ENCODE measurements at places on chromosomes 3 and 15. TPM values are rescaled to one million over a fixed set of nuclear protein-coding genes. Genes with fewer than 3 reads are reported as not detected.
A peak's percentile ranks its signal among the peaks of the same experiment; 100 is the strongest.

The CLDN11 gene
- not detected for total RNA-seq

GRCh38 chr3:196741249-196741889, 1.7 kb downstream of the PAK2 start:
- DNase-seq = no peak

DNA sequence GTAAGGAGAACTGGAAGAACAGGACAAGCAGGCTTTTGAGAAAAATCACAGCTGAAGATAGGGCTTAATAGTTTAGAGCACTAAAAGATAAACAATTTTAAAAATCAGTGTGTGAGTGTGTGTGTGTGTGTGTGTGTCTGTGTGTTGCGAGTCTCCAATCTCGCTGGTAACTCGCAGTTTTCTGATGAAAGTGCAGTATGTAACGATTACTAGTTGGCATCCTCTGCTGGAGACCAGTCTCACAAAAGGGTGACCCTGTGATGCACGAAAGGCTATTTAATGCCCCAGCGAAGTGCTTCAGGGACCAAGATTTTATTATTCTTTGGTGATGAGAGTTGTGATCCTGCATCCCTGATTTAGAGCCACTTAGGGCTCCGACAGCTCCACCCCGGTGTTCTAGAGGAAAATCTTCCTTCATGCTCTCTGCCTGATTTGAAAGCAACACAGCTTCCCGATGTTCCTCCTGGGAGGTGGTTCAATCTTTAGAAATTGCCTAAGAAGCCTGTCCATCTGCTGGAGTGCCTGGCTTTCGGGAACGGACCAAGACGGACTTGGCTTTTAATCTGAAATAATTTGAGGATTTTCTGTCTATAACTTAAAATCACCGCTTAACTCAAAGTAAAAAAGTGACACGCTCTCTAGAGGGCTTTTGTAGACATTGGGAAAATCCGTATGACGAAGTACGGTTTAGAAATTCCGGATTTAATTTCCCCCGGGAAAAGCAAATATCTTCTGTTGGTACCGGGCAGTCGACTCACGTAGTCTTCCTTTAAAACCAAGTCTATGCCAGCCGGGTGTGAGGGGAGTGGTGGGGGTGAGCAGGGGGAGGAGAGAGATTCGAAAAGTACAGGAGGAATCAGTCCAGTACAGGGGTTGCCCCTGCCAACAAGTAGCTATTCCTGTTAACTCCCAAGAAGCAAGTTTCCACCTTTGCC, 1.1 kb upstream of the ALCAM start:
- peak; percentile 62 for DNase-seq

DNA sequence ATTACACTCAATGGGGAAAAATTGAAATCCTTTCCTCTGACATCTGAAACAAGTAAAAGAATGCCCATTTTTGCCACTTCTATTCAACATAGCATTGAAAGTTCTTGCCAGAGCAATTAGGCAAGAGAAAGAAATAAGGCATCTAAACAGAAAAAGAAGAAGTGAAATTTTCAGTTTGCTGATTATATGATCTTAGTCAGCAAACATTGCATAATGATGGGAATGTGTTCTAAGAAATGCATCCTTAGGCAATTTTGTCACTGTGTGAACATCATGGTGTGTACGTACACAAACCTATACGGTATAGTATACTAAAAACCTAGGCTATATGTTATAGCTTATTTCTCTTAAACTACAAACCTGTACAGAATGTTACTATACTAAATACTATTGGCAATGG, 278.0 kb downstream of the CGGBP1 start:
- DNase-seq = no peak

GRCh38 chr3:39146611-39147591, 6.5 kb downstream of the CSRNP1 start:
- peak; percentile 60 for DNase-seq

DNA sequence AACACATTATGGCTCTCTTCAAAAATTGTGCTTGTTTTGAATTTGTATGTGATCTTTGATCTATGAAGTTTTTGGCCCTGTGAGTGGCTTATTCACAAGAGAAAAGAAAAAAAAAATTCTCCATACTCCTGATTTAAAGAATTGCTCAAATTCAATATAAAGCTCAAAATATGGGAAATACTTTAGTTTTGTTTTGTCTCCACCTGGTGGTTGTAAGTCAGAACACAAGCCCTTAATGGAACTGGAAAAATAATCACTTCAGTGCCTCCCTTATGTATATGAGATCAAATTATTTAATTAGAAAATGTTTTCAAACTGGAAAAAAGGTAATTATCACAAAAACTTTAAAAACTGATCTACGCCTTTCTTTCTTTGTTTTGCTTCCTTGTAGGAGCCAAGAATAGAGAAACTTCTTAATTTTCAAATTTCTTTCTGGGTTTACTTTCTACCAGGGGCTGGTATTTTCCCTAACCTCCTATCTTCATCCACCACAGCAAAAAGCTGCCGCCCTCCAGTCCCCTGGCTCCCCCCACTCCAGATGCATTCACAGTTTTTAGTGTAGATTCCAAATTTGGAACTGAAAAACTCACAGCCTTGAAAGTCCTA, 50.6 kb downstream of the SERP1 start:
- DNase-seq = peak; percentile 73

- DNase-seq = no peak
Measured at GRCh38 chr3:58867621-58868020, 182.2 kb downstream of the CFAP20DC start.

DNA sequence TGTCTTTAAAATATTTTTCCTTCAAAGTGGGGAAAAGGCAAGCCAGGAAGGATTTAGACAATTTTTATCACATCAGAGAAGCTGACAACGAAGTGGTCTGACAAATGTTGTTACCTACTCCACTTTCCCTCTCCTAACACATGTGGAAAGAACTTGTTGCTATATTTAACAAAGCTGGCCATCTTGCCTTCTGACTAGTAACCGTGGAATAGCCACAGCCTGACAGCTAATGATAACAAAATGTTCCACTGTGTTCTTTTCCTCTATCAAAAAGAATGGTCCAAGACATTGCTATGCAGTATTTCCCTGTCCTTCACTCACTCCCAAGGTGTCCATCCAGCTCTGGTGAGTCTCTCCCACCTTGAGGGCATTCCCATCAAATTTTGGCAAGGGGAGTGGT, 481.4 kb upstream of the THBS1 start:
- no peak for DNase-seq

DNA sequence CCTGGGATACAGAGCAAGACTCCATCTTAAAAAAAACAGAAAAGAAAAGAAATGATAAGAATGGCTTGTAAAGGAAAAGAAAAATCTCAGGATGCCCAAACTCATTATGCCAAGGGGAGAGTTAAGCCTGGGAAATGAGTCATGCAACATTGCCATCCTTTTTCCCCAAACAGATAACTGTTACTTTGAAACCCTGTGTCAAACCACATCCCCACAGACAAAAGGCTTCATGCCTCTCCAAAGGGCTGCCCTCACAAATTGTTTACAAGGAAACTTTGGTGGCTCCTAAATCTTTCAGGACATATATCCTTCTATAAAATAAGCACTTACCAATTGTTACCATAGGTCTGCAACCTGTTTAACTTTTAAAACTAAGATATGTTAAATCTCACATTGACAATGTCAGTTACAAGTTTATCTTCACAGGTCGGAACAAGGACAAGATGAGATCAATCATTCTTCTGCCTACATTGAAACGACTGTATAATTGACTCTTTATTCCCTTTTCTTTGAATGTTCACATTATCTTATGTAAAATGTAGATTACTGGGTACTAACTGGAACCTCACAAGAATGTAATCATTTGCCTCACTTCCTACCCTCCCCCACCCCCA, 18.6 kb upstream of the SENP7 start:
- no peak for DNase-seq

DNA sequence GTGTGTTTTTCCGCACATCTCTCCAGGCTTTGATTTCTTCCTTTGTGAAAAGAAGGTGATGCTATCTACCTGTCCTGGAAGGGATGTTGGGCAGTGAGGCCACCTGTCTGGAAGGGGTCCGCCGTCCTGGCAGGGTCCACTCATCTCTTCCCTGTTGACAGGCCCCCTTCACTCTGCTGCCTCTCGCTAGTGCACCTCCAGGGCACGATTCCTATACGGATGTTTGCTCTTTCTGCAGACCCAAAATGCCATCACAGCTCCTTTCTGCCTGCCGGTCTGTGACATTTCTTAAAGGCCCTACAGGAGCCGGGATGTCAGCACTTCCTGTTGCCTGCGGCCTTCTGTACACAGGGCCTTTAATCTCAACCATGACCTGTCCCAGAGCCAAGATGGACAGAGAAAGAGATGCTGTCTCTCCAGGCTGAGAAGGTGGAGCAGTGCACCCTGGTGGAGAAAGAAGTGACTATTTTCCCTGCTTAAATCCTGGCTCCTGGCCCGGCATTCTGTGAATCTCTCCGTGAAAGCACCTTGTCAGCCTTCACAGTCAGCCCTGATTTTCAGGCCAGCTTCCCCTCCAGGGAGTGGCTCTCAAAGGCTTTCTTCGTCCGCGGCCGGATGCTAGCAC, 7.4 kb downstream of the FAM3D start:
- DNase-seq = peak; percentile 30

DNA sequence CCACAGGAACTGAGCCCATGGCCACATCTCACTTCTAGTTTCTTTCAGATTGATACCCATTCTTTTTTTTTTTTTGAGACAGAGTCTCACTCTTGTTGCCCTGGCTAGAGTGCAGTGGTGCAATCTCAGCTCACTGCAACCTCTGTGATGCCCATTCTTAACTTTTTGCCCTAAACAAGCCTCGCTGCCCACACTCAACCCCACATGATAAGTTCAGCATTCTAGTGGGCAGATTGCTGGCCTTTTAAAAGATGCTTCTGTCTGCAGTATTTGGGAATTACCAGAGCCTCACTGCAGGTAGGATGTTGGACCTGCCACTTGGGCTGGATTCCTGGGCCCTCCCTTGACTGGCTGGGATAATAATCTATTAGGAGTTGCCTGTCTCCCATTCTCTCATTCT, 51.0 kb downstream of the TRANK1 start:
- no peak for DNase-seq

DNA sequence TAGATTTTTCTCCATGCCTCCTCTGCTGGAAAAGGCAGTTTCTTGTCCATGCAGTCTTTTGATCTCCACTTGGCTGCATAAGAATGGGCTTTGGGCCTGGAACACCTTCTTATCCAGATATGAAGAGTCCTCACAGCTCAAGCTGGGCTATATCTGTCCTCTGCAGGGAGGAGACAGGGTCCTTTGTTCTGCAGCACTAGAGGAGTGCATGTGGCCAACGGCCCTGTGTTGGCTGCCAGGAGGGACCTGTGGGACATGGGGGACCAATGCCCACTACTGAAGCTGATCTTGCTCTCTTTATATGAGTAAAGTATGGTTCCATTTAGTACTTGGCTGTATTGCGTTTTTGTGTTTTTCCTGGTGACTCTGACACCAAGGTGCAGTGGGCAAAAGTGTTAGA, 157.3 kb upstream of the ABI3BP start:
- DNase-seq = no peak

DNA sequence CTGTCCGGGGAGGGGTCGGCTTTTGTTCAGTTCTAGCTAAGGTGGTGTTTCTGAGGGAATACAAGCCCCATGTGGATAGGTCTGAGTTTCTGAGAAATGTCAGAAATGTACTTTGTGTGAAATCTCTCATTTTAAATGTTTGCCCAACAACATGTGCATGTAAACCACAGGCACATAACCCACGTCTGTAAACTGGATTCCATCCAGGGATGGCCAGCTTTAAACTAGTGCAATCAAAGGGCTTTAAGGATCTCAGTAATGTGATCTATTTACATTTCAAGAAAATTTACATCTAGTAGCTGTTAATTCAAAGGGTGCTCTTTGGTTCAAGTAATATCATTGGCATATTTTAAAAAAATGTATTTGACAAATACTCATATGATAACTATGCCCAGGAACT, 52.0 kb downstream of the POLR2M start:
- DNase-seq = no peak

- no peak for DNase-seq
Measured at GRCh38 chr3:174002543-174002942, 605.0 kb downstream of the NLGN1 start.

All from A673 (cell line).